T-helper 2 cell (primary cell): ENCODE measurements at places on chromosomes 1 and 21.

GRCh38 chr1:178503849-178504248 is 7.1 kb upstream of the CLEC20A start:
- no peak for DNase-seq

DNA sequence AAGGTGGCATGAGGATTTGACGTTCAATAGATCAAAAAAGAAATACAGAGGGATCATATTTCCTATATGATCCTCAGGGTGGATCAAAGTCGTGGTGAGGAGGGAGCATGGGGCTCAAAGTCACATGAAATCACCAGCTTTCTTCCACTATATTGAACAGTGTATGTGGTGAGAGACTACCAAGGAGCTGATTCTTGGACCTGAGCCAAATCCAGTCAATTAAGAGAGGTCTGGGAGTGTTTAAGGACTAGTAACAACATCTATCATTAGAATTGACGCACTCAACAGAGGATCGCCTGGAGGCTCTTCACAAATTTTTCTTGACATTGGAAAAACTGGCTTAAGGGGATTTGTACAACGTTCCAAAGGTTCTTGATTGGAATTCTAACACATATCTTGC is 267.7 kb upstream of the PROX1 start:
- no peak for DNase-seq

- DNase-seq: no peak
These were observed 190.1 kb downstream of the HIVEP3 start for GRCh38 chr1:41728403-41729202.

DNA sequence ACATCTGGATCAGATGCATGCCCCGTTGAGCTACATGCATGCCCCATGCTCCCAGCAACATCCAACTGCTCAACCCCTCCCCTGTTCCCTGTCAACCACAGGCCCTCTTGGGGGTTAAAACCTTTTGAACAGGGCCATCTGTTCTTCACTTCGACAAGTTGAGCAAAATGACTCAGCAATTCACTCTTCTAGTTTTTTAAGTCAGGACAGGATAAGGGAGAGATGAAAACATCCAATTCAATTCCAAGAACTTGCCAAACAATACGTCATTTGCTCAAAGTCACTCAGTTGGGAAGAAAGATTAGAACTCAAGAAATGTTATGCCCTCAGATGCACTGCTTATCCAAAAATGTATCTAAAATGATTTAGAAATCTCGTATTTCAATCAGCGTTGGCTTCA is 46.1 kb upstream of the MTF2 start:
- no peak for DNase-seq

DNA sequence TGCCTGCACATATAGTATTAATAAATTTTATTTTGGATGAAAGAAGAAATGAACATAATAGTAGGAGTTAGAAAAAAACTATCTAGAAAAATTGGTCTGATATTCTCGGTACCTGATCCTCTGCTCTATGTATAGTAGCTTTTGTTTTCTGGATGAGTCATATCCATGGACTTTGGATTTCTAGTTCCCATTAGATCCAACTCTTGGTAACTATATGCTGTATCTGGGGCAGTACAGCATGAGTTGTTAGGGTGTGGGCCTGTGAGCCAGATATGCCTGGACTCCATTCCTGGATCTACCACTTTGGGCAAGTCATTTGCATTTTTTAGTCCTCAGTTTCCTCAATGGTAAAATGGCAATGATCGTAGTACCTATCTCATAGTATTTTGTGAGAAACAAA is 372.2 kb upstream of the PKN2 start:
- no peak for DNase-seq

GRCh38 chr1:161313554-161314200 is 504 bp upstream of the SDHC start:
- no peak for DNase-seq

- DNase-seq: no peak
These were observed 1291.5 kb upstream of the B3GALT2 start for GRCh38 chr1:194477908-194478307.

- no peak for DNase-seq
These were observed 30.7 kb downstream of the IGFN1 start for GRCh38 chr1:201221201-201221846.

- no peak for DNase-seq
These were observed 7.7 kb upstream of the LCE3A start for GRCh38 chr1:152630596-152630995.

DNA sequence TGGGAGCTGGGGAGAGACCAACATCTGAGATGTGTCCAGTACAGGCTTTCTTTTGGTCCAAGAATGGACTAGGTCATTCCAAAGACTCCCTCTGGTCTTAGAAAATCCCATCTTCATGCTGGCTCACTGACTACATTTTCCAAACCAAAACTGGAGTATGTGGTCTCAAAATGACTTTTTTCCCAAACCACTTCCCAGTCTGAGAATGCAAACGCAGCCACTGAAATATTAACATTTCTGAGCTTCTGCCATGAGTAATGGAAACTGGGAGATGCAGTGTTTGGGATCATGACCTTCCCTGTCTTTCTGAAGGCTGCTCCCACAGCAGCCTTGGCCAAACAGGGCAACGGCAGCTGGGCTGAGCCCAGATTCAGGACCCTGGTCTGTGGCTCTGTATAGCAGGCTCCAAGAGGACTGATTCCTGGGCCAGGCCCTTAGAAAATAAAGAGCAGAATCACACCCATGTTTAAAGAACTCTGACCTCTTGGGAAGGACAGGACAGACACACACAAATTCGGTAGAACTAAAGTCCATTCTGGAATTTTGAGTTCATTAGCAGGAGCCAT is 62.1 kb upstream of the CNTN2 start:
- no peak for DNase-seq

- DNase-seq: no peak
These were observed 44.5 kb downstream of the PKP1 start for GRCh38 chr1:201327687-201328240.

- no peak for DNase-seq
These were observed 3.7 kb downstream of the RGSL1 start for GRCh38 chr1:182453631-182454030.

DNA sequence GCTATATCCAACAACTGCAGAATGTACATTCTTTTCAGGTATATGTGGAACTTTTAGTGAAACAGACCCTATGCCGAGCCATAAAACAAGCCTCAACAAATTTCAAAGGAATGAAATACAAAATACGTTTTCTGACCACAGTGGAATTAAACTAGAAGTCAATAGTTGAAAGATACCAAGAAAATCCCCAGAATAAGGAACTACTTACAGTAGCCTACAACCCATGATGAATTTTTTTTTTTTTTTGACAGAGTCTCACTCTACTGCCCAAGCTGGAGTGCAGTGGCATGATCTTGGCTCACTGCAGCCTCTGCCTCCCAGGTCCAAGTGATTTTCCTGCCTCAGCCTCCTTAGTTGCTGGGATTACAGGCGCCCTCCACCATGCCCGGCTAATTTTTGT is 83.4 kb downstream of the RUNX3 start:
- no peak for DNase-seq

- DNase-seq: no peak
These were observed 54.3 kb downstream of the ZSWIM5 start for GRCh38 chr1:45152126-45152525.
